ENCODE measurements at places on chromosomes 4 and X.

DNA sequence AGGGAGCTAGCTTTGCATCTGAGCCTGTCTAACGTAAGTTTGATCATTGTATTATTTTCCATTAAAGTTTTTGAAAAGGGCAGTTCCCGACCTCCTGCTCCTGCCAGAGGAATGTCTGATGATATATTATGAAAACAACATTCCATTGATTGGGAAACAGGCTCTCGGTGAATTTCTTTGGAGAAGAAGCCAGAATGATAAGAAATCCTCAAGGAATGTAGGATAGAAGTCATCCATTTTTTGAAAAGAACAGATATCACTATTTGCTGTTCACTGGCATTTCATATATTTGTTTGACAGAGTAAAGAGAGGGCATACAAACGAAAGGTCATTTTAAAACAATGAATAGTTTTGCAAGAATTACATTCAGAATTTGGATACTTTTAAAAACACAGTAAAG is 781.0 kb upstream of the HTR2C start:
- no peak for DNase-seq

- no peak for DNase-seq
These were observed 777 bp upstream of the CASK start for GRCh38 chrX:41923978-41924683.

GRCh38 chrX:38601866-38602265 is 40.5 kb downstream of the TSPAN7 start:
- no peak for DNase-seq

- no peak for DNase-seq
These were observed 197.7 kb upstream of the MAB21L2 start for GRCh38 chr4:150384249-150384648.

GRCh38 chr4:152218576-152218975 is 317.3 kb downstream of the FBXW7 start:
- DNase-seq: no peak

DNA sequence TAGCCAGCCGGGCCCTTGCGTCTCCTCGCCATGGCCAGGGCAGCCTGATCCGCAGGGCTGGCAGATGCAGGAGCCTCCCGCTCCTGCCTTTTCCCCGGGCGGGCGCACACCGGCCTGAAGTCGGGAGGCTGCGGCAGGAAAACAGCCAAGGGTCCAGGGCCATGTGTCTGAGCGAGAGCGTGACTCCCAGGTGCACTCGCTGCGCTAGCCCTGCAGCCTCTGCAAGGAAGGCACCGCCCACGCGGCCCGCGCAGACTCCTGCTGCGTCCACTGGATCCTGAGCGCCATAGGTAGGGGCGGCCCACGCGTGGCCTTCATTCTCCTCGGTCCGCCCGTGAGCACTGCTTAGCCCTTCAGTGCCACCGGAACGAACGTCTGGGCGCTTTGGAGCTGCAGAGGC is 379.9 kb downstream of the TRAM1L1 start:
- peak; percentile 6 for DNase-seq

- DNase-seq: no peak
These were observed 167.1 kb downstream of the EFNB1 start for GRCh38 chrX:68995780-68996551.

DNA sequence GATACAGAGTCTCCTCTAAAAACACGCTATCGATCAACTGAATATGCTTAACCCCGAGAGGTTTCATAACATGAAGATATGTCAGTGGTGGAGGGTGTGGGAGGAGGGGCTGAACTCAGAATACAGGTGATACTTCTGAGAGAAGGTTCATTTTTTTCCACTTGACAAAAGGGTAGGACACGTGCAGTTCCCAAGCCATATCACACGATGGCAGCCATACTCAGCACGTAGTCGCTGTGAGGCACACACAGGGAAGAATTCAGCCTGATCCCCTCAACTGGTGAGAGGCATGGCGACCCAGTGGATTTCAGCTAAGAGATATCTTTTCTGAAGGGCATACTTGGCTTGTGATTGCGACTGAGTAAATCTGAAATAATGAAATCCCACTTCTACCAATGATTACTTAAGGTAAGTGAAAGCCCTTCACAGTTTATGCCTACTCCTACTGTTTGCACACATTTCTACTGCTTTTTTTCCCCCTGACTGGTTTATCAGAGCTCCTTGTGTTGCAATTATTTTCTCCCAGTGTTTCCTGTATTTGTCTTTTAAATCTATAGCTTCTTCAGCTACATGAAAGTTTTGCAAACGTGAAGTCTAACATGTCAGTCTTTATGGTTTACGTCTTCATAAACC is 133.1 kb downstream of the CORIN start:
- DNase-seq: peak; percentile 85

- DNase-seq: no peak
These were observed 71.7 kb downstream of the SLC2A9 start for GRCh38 chr4:9949573-9949972.

GRCh38 chr4:170705907-170706306 is 616.2 kb upstream of the AADAT start:
- no peak for DNase-seq

DNA sequence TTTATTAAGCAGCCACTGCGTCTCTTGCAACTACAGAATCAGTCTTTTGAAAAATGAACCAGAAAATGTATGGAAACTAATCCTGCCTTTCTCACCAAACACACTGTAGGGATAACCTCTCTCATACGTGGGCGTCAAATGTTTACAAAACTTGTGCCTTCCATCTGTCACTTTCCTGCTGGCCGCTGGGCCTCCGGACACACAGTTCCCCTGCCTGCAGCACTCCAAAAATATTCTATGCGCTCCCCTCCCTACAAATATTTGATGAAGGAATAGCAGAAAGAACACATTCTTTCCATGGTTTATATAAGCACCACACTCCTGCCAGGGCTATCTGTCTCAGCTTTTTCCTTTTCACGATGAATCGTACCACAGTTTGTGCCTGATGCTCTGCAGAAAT is 14.9 kb upstream of the CYTL1 start:
- DNase-seq: no peak
